Astrocyte of the cerebellum (primary cell): ENCODE measurements at places on chromosomes 3 and 15.
A peak's percentile ranks its signal among the peaks of the same experiment; 100 is the strongest.

DNA sequence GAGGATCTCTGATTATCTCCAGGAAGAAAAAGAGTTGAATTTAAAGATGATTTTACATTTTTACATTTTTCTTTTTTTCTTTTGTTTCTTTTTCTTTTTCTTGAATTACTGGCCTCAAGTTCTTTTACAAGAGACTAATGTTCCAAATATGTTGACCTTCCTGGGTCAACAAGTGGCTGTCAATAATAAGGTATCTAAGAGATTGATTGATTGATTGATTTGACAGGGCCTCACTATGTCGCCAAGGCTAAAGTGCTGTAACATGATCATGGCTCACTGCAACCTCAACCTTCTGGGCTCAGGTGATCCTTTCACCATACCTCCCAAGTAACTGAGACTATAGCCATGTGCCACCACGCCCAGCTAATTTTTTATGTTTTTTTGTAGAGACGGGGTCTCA lies 44.6 kb downstream of the KIF9 start:
- DNase-seq, result no peak

DNA sequence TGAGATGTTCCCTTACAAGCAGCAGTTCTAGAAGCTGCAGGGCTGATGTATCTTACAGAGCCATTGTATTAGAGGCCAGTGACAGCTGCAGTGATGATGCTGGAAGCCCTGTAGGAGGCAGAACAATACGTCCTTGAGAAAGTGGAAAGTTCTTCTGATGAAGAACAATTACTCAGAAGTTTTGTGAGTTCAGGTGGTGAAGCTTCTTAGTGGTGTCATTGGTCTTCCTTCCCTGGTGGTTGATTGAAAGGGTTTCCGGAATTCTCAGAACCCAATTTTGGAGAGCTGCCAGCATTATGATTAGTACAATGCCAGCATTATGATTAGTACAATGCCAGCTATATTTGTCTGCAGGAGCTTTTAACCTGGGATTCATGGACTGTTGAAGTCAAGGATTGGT lies 356.4 kb downstream of the MFSD1 start:
- DNase-seq, result no peak

- DNase-seq, result peak; percentile 62
Observed at GRCh38 chr3:67605377-67605776, 49.0 kb downstream of the SUCLG2 start.

DNA sequence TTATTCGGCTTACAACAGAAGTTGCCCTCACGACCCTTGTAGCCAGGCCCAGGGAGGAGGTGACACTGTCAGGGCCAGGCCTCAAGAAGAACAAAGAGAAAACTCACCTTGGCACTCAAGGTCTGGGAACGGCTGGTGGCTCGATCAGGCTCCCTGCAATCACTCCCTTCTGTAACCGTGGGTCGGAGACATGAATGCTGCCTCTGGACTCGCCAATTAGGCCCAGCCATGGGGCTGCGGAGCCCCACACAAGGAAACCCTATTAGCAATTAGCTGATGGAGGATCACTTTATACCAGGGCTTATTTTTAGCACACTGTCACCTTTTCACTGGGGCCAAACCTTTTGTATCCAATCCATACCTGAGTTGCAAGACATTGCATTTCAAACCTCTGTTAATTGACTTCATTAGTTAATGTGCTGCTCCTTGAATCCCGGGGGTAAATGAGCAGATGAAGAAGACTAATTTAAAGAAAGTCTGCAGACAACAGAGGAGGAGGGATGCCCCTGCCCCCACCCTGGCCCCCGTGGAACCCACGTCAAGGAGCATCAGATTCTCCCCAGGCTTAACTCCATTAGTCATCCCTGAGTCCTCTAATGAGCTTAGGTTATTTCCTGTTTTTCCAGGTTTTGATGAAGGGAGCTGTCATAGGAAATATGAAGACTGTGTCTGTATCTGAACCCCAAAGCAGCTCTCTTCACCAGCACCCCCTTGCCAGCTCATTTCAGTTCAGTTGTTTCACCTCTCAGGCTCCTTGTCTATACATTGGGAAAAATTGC lies 255.3 kb downstream of the RORA start:
- DNase-seq, result no peak

DNA sequence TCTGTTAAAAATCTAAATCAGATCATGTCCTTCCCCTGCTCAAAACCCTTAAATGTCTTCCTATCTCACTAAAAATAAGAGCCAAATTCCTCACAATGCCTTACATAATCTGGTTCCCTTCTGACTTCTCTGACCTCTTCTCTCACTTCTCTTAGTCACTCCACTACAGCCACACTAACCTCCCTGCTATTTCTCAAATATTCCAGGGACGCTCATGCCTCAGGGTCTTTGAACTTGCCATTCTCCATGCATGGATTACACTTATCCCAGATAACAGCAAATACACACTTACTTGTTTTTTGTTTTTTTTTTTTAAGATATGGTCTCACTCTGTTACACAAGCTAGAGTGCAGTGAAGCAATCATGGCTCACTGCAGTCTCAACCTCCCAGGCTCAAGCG lies 8.5 kb downstream of the TP53BP1 start:
- DNase-seq, result no peak

DNA sequence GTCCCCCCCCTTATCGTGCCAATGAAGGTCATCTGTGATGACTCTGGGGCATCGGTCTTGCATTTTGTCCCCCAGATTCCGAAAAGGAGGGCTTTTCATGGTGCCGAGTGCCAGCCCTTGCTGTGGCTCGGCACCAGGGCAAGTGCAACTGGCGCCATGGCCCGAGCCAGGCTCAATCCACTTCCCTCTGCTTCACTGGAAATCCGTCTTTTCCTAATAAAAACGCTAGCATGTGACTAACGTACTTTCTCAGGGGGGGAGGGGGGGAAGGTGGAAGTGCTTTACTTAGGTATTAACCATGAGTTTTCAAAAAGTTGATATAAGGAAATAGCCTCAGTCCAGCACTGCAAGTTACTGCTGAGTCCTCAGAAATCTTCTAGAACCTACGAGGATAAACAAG lies 20.5 kb downstream of the TRPM1 start:
- no peak for DNase-seq

DNA sequence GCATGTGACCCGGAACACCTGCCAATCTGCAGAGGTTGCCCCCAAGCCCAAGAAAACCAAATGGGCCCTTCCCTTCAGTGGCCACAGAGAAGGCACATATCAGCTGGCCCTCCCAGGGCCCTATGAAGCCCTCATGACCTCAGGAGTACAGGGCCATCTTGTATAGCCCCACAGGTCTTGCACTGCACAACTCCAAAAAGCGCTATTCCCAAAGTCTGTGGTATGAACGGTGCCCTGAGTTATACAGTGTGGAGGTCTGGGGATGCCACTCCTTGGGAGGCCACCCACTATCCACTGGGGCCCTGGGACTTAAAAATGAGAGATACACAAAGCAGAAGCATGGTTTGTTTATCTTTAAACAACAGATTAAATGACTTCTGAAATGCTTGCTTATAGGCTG lies 61.5 kb downstream of the CAPN7 start:
- DNase-seq, result no peak

GRCh38 chr3:165549665-165550064 lies 287.6 kb downstream of the BCHE start:
- DNase-seq, result no peak

GRCh38 chr3:169755488-169755887 lies 9.4 kb downstream of the TERC start:
- DNase-seq, result no peak

- no peak for DNase-seq
Observed at GRCh38 chr3:114714957-114715460, 421.2 kb downstream of the TIGIT start.

- DNase-seq, result no peak
Observed at GRCh38 chr3:39068556-39068955, 16.7 kb downstream of the WDR48 start.

DNA sequence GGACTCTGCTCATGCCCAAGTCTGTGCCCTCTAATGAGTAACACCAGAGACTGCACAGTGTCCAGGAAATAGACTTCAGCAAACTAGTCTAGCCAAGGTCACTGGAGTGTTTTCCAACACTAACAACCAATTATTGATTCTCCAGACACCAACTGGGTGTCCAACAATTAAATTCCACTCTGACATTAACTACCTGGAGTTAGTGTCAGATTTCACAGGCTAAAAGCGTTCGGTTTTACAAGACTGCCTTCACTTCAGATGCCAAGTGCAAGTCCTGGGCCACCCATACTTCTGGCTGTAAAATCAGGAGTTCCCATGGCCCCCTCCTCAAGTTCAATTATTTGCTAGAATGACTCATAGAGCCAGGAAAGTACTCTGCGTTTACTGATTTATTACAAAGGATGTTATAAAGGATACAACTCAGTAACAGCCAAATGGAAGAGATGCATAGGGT lies 20.8 kb upstream of the CFAP161 start:
- DNase-seq, result no peak

GRCh38 chr15:58260725-58261267 lies 122.6 kb downstream of the AQP9 start:
- DNase-seq, result no peak

DNA sequence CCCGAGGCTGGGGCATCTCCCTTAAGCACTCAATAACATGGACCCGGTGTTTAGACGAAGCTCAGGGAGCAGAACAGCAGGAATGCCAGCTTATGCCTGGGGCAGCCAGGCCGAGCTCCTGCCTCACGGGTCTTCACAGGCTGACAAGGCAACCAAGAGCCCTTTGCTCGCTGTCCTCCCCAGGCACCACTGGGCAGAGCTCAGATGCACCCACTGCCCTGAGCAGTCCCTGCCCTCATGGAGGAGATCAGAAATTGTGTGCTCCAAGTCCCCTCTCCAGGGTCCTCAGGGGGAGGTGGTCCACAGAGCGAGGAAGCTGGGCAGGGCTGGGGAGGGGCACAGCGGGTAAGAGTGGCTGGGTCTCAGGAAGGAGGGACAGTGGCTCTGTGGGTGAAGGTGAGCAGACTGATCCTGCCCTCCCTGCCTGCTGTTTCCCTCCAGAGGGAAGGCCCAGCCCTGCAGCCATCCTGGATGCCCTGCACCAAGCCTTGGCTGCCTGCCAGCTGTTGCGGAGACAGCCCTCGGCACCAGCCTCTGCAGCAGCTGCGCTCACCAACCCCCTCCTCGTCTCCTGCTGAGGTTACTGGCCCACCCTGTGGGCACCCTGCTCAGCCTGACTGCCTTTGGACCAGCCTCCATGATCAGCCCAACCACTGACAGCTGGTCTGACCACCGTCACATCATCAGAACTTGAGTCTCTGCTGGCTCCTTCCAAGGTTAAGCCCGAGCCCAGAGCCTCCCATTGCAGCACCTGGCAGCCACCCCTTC lies 21.1 kb upstream of the GP9 start:
- no peak for DNase-seq

GRCh38 chr3:4394048-4394447 lies 73.0 kb downstream of the SUMF1 start:
- no peak for DNase-seq

GRCh38 chr3:117722856-117723255 lies 1013.3 kb downstream of the TUSC7 start:
- no peak for DNase-seq

DNA sequence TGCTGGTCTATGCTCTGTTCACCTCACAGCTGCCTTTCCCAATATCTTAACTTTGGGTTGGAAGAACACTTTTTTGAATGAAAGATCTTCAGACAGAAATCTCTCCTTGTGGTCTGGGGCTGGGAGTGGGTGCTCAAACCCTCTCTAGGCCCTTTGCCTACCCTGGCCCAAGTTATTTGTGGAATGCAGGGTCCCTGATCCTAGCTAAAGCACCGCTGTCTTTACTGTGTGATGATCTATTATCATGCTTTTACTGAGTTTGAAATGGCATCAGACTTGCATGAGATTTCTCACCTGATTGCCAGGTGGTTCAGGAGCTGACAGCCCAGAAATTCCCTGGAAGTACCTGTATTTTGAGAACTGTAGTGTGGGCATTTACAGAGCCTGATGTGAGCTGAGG lies 412.7 kb upstream of the ONECUT1 start:
- no peak for DNase-seq

GRCh38 chr3:25817107-25817506 lies 27.2 kb downstream of the OXSM start:
- no peak for DNase-seq

GRCh38 chr3:27653803-27654558 lies 68.1 kb downstream of the EOMES start:
- no peak for DNase-seq

DNA sequence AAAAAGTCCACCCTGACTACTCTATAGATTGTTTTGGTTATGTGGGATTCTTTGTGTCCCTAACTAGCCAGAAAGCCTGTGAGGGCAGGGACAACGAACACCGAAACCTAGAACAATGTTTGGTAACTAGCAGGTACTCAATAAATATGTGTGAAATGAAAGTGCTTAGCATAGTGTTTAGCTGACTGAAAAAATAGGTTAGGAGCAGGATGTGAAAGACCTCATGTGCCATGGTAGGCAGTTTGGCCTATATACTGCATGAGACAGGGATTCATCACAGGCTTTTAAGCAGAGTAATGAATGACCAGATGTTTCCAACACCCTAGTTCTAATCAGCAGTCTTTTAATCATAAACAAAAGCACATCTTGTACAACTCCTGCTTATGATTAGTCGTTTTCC lies 64.2 kb downstream of the MYO5A start:
- DNase-seq, result no peak

GRCh38 chr3:111607240-111607920 lies 12.2 kb upstream of the ZBED2 start:
- no peak for DNase-seq
